ENCODE measurements at places on chromosomes 1 and 21.

- no peak overlapping the region for H3K27ac ChIP-seq
- no peaks in the 10 kb centered on the region for H3K27me3 ChIP-seq
- peak; percentile 1 for DNase-seq
Measured at GRCh38 chr1:228318823-228319241, 87.8 kb downstream of the TRIM11 start.

DNA sequence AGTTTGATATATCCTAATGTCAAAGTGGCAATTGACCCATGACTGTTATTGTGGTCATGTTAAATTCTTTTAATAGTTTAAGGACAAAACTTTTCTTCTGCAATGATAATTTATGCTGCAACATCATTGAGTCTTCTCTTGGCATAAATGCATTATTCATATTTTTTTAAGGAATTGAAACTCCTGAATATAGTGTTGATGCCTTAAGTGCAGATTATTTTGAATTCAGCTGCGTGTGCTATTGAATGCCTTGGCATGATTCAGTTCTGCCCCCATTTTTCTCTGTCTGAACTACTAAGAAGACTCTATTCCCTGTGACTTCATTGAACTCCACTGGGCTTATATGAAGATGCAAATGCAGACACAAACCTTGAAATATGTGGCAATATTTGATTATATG is 22.6 kb upstream of the NOS1AP start:
- H3K4me1 ChIP-seq = no peaks in the 10 kb centered on the region
- no peaks in the 10 kb centered on the region for H3K27me3 ChIP-seq
- H3K36me3 ChIP-seq = no peaks in the 10 kb centered on the region
- H3K4me3 ChIP-seq = no peak overlapping the region
- H3K27ac ChIP-seq = no peak overlapping the region
- DNase-seq = no peak

GRCh38 chr1:236865818-236866155 is 70.7 kb downstream of the MTR start:
- no peak for DNase-seq

DNA sequence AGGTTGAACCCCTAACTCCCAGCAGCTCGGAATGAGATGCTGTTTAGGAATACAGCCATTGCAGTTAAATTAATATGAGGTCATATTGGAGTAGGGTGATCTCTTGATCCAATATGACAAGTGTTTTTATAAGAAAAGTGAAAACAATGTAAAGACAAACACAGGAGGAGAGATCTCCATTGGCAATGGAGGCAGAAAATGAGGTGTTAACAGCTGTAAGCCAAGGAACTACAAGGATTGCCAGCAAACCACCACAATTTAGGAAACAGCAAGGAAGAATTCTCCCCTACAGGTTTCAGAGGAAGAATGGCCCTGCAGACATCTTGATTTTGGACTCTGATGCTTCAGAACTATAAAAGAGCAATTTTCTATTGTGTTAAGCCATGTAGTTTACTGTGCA is 774.3 kb downstream of the MRPL39 start:
- no peaks in the 10 kb centered on the region for H3K36me3 ChIP-seq
- H3K4me3 ChIP-seq = no peak overlapping the region
- H3K27me3 ChIP-seq = no peaks in the 10 kb centered on the region
- no peak overlapping the region for H3K27ac ChIP-seq

GRCh38 chr1:20440785-20441200 is 45.2 kb downstream of the CAMK2N1 start:
- H3K27ac ChIP-seq = no peak overlapping the region
- peak; percentile 41 for DNase-seq
- H3K4me1 ChIP-seq = no peaks in the 10 kb centered on the region

DNA sequence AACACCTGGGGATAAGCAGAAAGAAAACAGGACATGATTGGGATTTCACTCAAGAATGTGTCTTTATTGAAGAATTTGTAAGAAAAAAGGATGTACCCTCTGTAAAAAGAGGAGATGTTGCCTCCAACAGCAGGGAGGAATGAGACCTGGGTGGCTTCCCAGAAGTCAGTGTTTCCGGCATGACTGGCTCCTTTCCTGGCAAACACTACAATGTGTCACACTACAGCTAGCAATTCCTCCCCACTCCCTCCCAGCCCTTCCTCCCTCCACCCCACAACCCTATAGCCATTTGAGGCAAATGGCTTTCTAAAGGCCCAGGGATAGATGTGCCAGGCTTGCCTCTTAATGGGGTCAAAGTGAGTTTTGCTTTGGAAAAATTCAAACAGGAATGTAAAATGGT is 11.5 kb upstream of the COL8A2 start:
- no peak for DNase-seq
- H3K36me3 ChIP-seq = peaks cover 43% of the 10 kb centered on the region
- no peaks in the 10 kb centered on the region for H3K27me3 ChIP-seq
- no peaks in the 10 kb centered on the region for H3K4me1 ChIP-seq
- no peak overlapping the region for H3K4me3 ChIP-seq

GRCh38 chr1:236523704-236524141 is at the start of gene LGALS8:
Gene LGALS8 (plus strand): TSS chr1:236523982. CDS start chr1:236526071, 2,089 bp downstream.
- no peaks in the 10 kb centered on the region for H3K27me3 ChIP-seq
- H3K4me1 ChIP-seq = peaks cover 21% of the 10 kb centered on the region
- H3K4me3 ChIP-seq = peak within 1 kb of the TSS; percentile 66
- H3K36me3 ChIP-seq = peaks cover 18% of the 10 kb centered on the region

DNA sequence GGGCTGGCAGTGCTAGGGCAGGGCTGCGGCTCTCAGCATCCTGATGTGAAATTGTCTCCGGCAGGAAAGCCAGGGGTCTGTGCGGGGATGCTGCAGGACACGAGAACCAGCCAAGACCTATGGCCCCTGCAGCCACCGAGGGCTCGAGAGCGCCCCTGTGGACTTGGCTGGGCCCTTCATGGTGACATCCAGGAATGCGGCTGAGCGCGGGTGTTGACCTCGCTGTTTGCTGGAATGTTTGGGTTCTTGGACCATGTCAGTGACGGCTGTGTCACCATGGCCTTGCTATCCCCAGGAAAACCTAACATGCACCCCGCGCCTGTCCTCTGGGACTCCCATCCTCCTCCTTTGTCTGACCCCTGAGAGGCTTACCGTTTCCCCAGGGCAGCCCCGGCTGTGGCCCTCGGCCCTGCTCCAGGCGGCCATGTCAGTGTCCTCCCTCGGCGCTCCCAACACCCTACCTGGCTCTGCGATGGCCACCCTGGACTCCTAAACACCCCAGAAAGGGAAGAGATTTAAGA is 14.3 kb upstream of the C1orf174 start:
- no peak overlapping the region for H3K4me3 ChIP-seq
- peaks cover 6% of the 10 kb centered on the region for H3K27me3 ChIP-seq
- DNase-seq = no peak
- no peaks in the 10 kb centered on the region for H3K4me1 ChIP-seq
- no peak overlapping the region for H3K27ac ChIP-seq

GRCh38 chr1:199002661-199003060 is 363.8 kb downstream of the PTPRC start:
- no peak for DNase-seq
- peaks cover 17% of the 10 kb centered on the region for H3K36me3 ChIP-seq
- no peaks in the 10 kb centered on the region for H3K27me3 ChIP-seq
- peaks cover 66% of the 10 kb centered on the region for H3K4me1 ChIP-seq
- peak overlapping the region; percentile 50 for H3K27ac ChIP-seq
- H3K4me3 ChIP-seq = no peak overlapping the region

- no peaks in the 10 kb centered on the region for H3K36me3 ChIP-seq
- H3K27ac ChIP-seq = no peak overlapping the region
- H3K4me3 ChIP-seq = no peak overlapping the region
- H3K4me1 ChIP-seq = no peaks in the 10 kb centered on the region
- no peak for DNase-seq
Measured at GRCh38 chr1:111378791-111379190, 48.7 kb downstream of the OVGP1 start.

DNA sequence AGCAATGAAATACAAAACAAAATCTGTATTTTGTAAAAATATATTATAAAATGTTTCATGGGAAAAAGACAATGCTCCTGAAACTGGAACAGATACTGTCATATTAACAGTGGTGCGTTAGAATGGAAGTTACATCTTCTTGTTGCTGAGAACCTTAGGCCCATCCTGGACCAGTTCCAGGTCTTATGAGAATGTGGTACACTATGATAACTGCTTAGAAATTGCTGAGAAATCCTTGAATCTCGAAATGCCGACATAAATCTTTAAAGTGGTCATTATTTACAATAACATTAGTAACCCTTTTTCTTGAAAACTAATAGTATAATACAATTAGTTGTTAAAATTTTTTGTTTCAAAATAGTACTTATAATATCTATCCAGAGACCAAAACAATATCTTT is 747.9 kb upstream of the NCAM2 start:
- H3K36me3 ChIP-seq = no peaks in the 10 kb centered on the region
- no peak for DNase-seq
- H3K4me3 ChIP-seq = no peak overlapping the region
- no peak overlapping the region for H3K27ac ChIP-seq
- H3K4me1 ChIP-seq = no peaks in the 10 kb centered on the region

DNA sequence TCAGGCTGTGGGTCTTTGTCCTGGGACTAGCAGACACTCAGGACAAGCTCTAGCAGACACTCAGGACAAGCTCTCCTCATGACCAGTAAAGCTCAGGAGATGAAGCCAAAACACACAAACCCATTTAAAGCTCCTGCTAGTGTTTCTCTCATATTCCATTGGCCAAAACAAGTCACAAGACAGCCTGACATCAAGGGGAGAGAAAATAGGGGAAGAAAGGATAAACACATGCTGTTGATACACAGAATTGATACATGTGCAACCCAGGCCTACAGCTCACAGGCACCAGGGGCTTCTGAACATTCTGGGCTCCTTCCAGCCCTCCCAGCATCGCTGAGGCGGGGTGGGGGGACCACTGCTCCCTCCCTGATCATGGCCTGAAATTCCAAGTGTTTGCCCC is 35.3 kb downstream of the ATF3 start:
- no peak overlapping the region for H3K4me3 ChIP-seq
- H3K27me3 ChIP-seq = no peaks in the 10 kb centered on the region
- no peaks in the 10 kb centered on the region for H3K4me1 ChIP-seq
- H3K27ac ChIP-seq = no peak overlapping the region

DNA sequence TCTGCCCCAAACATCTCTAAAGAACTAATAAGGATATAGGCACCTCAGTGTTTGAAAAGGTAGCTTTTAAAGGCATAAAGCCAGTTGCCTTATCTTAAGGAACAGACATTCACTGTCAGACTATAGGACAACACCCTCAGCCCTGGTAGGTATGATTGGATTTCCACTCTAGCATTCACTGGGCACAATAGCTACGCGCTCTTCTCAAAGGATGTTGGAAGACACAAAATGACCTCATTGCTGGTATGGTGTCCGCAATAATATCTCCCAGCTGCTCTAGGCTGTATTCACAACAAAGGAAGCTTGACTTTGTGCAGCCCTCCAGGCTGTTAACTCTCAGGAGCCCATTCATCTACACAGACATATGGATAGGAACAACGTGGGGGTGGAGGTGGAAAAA is 119.4 kb upstream of the CXADR start:
- H3K36me3 ChIP-seq = no peaks in the 10 kb centered on the region
- no peaks in the 10 kb centered on the region for H3K27me3 ChIP-seq
- no peak overlapping the region for H3K27ac ChIP-seq
- no peak overlapping the region for H3K4me3 ChIP-seq

- peak; percentile 80 for DNase-seq
- H3K27ac ChIP-seq = peak overlapping the region; percentile 24
- no peak overlapping the region for H3K4me3 ChIP-seq
Measured at GRCh38 chr1:86774305-86775295, 70.2 kb downstream of the SH3GLB1 start.

DNA sequence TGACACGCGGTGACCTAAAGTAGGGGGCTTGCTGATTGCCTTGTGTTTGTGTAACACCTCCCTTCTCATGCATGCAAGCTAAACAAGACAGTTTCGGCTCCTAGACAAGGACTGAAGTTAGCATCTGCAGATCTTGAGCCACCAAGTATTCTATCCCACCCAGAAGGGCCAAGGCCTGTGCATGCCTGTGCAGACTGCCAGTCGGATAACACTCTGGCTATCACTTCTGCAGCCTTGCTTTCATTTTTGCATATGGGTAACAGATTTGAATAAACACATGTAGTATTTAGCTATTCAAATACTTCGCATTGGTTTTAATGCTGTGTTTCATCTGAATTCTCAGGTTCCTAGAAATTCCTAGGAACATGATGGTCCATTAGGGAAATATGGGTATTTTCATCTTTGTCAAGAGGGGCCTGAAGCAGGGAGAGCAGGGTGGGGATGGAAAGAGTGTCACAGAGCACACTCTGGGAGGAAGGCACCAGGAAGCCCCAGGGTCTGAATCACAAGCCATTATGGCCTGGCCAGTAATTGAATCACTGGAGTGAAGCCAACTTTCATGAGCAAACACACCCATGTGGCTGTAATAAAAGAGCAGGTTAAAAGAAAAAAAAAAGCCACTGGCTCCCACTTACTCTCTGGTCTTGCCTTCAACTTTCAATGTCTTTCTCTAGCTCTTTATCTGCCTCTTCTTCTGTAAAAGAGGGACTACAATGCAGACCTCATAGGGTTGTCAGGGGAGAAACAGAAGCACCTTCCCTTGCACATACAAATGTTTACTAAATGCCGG is 28.3 kb downstream of the GADD45A start:
- H3K4me3 ChIP-seq = no peak overlapping the region
- DNase-seq = no peak
- H3K4me1 ChIP-seq = peaks cover 40% of the 10 kb centered on the region
- no peaks in the 10 kb centered on the region for H3K27me3 ChIP-seq

DNA sequence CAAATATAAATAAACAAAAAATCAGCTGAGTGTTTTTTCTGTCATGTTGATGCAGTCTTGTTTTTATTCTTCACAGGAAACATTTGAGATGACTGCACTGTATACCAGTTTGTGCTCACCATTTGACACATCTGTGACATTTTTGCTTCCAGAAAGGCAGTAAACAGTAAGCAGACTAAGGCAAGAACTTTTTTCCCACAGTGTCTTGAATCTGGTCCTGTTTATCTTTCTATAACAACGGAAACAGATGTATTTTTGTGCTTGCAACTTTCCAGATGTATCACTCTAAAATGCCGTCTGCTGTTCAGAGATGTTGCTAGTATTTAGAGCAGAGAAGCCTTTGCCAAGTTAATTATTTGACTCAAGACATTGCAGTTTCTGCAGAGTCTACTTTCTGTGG is 105.5 kb downstream of the ZC3H11B start:
- DNase-seq = no peak
- H3K36me3 ChIP-seq = no peaks in the 10 kb centered on the region
- no peaks in the 10 kb centered on the region for H3K27me3 ChIP-seq
- H3K4me3 ChIP-seq = no peak overlapping the region
- H3K4me1 ChIP-seq = no peaks in the 10 kb centered on the region

GRCh38 chr1:216034506-216034905 is 388.7 kb downstream of the USH2A start:
- H3K27ac ChIP-seq = no peak overlapping the region
- no peak overlapping the region for H3K4me3 ChIP-seq
- no peaks in the 10 kb centered on the region for H3K27me3 ChIP-seq

GRCh38 chr1:117623141-117623540 is 17.3 kb downstream of the TENT5C start:
- H3K27me3 ChIP-seq = no peaks in the 10 kb centered on the region
- no peak for DNase-seq
- H3K4me3 ChIP-seq = no peak overlapping the region

DNA sequence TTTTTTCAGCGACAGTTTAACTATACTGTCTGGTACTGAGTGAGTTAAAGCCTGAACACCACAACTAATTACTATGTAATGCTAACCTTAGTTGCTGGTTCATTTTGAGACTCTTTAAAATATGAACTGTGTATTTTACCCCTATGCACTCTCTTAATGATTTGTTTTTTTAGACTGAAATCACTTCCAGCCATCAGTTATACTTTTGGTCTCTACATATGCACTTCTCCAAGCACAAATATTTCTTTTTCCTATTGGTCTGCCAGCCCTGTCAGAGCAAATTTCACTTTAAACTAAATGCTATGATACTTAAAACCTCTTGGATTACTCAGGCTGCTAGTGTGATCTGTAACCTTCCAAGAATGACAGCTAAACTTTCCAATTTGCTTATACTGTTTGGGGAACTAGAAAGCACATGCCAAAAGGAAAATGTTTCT is 38.1 kb upstream of the SCYL3 start:
- H3K4me3 ChIP-seq = no peak overlapping the region
- no peaks in the 10 kb centered on the region for H3K36me3 ChIP-seq
- no peaks in the 10 kb centered on the region for H3K27me3 ChIP-seq
- no peak for DNase-seq
- no peaks in the 10 kb centered on the region for H3K4me1 ChIP-seq
